ENCODE measurements at places on chromosomes 2 and 18. TPM values are rescaled to one million over a fixed set of nuclear protein-coding genes. Genes with fewer than 3 reads are reported as not detected.

DNA sequence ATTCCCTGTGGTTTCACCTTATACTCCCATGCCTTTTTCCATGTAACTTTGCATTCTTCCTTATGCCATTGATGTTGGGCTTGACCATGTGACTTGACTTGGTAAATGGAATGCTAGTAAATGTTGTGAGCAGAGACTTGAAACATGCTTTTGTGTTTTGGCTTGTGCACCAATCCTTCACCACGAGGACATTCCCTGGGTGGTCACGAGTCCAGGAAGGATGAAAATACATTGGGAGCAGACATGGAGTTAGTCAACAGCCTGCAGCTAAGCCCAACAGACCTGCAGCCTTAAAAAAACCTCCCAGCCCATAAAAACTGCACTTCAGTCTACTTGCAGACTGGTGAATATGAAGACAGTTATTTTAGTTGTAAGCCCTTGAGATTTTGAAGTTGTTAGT lies 116.5 kb upstream of the SPATS2L start:
- H3K36me3 ChIP-seq = no peaks in the 10 kb centered on the region
- H3K4me1 ChIP-seq = no peaks in the 10 kb centered on the region
- no peak overlapping the region for H3K27ac ChIP-seq
- H3K27me3 ChIP-seq = no peaks in the 10 kb centered on the region
- H3K4me3 ChIP-seq = no peak overlapping the region

GRCh38 chr2:11541693-11542274 lies 7.9 kb downstream of the GREB1 start:
- DNase-seq = no peak
- no peaks in the 10 kb centered on the region for H3K27me3 ChIP-seq
- no peaks in the 10 kb centered on the region for H3K36me3 ChIP-seq
- peak overlapping the region; percentile 30 for H3K4me3 ChIP-seq
- H3K4me1 ChIP-seq = no peaks in the 10 kb centered on the region
- peak overlapping the region; percentile 91 for H3K27ac ChIP-seq

GRCh38 chr2:43221763-43222474 lies 4.5 kb downstream of the ZFP36L2 start:
- H3K4me1 ChIP-seq = peaks cover 19% of the 10 kb centered on the region
- H3K36me3 ChIP-seq = no peaks in the 10 kb centered on the region
- peak overlapping the region; percentile 99 for H3K27ac ChIP-seq

DNA sequence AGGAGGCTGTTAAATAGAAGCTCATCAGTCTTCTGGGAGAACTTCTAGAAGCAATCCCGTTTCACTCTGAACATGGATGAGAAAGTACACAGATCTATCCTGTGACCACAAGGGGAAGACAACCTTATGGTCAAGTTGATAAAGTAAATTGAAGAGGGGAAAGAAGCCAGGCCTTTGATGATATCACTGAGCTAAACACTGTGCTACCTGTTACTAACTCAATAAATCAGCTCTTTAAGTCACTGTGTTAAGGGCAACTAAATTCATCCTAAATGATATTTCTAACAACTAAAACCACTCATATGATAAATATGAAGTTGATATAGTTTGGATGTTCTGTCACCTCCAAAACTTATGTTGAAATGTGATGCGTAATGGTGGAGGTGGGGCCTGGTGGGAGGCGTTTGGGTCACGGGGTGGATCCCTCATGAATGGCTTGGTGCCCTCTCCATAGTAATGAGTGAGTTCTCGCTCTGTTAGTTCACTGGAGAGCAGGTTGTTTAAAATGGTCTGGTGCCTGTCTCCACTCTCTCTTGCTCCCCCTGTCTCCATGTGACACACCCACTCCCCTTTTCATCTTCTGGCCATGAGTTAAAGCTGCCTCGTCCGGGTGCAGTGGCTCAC lies 23.6 kb downstream of the OLA1 start:
- H3K27me3 ChIP-seq = no peaks in the 10 kb centered on the region
- no peaks in the 10 kb centered on the region for H3K36me3 ChIP-seq
- no peak for DNase-seq
- H3K27ac ChIP-seq = no peak overlapping the region
- H3K4me3 ChIP-seq = no peak overlapping the region

DNA sequence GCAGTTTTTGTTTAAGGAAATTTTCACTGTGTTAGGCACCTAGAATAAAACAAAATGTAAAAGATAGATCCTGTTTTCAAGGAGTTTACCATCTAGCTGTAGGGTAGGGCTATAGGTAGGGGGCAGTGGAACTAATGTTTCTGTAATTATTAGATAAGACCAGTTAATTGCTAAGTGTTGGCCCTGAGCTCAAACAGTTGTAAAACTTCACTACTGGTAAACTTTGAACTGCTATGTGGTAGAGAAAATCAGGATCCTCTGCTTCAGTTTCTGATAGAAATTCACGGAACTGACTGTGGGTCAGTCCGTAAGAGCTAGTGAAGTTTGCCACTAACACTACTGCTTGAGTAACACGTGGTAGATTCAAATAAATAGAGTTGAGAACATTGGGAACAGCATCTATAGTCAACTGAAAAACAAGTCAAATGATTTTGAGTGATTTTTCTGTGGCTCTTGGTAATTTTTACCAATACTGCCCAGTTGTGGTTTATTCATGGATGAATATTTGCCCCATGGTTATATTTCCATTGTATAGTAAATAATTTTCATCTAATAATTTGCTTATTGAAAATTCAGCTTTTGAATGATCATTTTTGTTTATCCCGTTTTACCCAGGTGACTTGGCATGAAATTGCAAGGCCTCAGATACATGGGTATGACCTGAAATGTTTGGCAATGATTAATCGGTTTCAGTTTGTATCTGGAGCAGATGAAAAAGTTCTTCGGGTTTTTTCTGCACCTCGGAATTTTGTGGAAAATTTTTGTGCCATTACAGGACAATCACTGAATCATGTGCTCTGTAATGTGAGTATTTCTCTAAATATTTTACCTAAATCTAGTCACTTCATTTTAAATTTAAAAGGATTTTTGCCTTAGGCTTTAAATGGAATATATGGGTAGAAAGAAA lies 26.4 kb downstream of the ELP2 start:
- no peak overlapping the region for H3K27ac ChIP-seq
- H3K36me3 ChIP-seq = no peaks in the 10 kb centered on the region
- no peak for DNase-seq
- no peaks in the 10 kb centered on the region for H3K27me3 ChIP-seq
- H3K4me1 ChIP-seq = no peaks in the 10 kb centered on the region
- H3K4me3 ChIP-seq = no peak overlapping the region

GRCh38 chr2:97741686-97742085 lies 28.3 kb downstream of the ZAP70 start:
- H3K27me3 ChIP-seq = no peaks in the 10 kb centered on the region
- DNase-seq = no peak
- H3K4me1 ChIP-seq = no peaks in the 10 kb centered on the region

DNA sequence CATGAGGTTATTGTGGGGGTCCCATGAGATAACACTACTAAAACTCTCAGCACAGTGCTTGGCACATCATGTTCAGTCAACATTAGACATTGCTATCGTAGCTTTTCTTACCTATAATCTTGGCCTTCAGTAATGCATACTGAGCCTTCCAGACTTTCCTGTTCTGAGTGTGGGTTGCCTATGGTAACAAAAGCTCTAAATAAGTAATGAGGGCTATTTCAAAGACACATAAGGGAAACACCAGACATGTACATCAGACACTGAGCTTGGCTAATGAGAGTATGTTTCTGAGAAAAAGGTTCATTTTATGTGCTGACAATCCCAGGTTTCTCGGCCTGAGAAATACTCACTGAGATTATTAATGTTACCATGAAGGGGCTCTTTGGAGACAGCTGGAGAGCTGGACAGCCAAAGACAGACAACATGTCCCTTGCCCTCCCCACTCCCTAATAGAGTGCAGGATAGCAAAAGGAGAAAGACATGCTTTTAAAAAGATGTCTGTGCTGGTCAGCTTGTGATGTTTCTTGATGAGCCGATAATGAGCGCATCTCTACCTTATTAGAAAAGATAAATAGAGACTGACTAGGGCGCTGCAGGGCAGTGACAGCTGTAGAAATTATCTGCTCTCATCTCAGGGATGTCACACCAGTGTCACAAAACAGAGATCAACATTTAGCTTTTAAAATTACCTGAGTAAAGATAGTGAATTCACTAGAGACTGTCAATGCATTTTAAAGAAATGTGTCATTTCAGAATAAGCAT lies 25.4 kb downstream of the POLE4 start:
- no peaks in the 10 kb centered on the region for H3K36me3 ChIP-seq
- H3K27ac ChIP-seq = no peak overlapping the region
- DNase-seq = no peak
- no peaks in the 10 kb centered on the region for H3K4me1 ChIP-seq
- no peak overlapping the region for H3K4me3 ChIP-seq

Gene SERPINB10
- not detected for total RNA-seq

Gene NETO1
- total RNA-seq = 1.0 TPM

Measured in uterus (tissue), 4 donors.